ENCODE measurements at places on chromosomes 5 and 9.

GRCh38 chr5:126117044-126117443 is 306.2 kb upstream of the GRAMD2B start:
- no peaks in the 10 kb centered on the region for H3K27me3 ChIP-seq
- no peak overlapping the region for H3K27ac ChIP-seq
- DNase-seq, result no peak
- H3K4me1 ChIP-seq, result no peaks in the 10 kb centered on the region
- H3K36me3 ChIP-seq, result no peaks in the 10 kb centered on the region

DNA sequence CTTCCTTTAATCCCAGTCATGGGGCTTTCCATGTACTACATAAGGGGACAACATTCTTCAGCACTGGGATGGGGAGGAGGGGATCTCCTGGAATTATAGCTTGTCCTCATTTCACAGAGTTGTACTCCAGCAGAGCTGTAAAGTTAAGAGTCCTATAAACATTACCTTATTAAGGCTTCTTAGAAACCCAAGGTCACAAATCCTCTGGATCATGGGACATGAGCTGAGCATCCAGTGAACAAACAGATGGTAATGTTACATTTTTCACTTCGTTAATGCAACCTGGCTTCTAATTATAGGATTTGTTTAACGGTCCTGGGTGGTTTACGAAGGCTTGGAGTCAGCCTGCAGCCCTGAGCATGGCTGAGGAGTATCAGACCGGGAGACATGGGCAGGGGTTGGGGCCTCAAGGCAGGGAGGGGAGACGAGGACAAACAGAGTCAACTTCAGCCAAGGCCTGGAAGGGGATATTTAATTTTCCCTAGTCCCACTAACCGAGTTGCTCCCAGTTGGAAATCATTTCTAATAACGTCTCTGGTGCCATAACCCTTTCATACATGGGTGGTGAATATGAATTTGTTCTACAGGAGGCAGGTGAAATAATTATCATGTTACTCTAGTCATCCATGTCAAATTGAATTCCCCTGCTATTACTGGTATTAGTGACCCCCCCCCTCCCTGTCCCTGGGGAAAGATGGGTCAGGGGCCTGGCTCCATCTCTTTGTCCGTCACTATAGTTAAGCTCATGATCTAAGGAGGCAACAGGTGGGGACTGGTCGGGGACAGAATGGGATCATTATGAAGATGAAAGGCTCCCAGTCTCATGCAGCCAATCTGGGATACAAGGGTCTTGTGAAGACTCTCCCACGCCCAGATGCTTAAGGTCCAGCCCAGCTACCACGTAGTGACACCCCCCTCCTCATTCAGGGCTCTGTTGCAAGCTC is 10.7 kb upstream of the IL17B start:
- peaks cover 2% of the 10 kb centered on the region for H3K4me1 ChIP-seq
- peaks cover 5% of the 10 kb centered on the region for H3K27me3 ChIP-seq
- DNase-seq, result no peak
- no peak overlapping the region for H3K27ac ChIP-seq

- H3K36me3 ChIP-seq, result no peaks in the 10 kb centered on the region
- no peak overlapping the region for H3K27ac ChIP-seq
- H3K4me1 ChIP-seq, result no peaks in the 10 kb centered on the region
- H3K27me3 ChIP-seq, result peaks cover 10% of the 10 kb centered on the region
- no peak overlapping the region for H3K4me3 ChIP-seq
Measured at GRCh38 chr5:83523929-83524328, 52.4 kb downstream of the VCAN start.

- peak within 1 kb of the TSS; percentile 75 for H3K4me3 ChIP-seq
- H3K36me3 ChIP-seq, result no peaks in the 10 kb centered on the region
- no peak for DNase-seq
- H3K4me1 ChIP-seq, result peaks cover 24% of the 10 kb centered on the region
- peaks cover 7% of the 10 kb centered on the region for H3K27me3 ChIP-seq
Measured at GRCh38 chr9:136095070-136096058, at the start of gene NACC2. TSS of gene NACC2 (minus strand) at chr9:136095289. CDS start at chr9:136050521, 44,768 bp downstream.

- no peak overlapping the region for H3K27ac ChIP-seq
- H3K4me1 ChIP-seq, result no peaks in the 10 kb centered on the region
- no peaks in the 10 kb centered on the region for H3K36me3 ChIP-seq
- no peak for DNase-seq
- H3K4me3 ChIP-seq, result no peak overlapping the region
Measured at GRCh38 chr5:112384523-112384922, 34.6 kb downstream of the EPB41L4A start.

DNA sequence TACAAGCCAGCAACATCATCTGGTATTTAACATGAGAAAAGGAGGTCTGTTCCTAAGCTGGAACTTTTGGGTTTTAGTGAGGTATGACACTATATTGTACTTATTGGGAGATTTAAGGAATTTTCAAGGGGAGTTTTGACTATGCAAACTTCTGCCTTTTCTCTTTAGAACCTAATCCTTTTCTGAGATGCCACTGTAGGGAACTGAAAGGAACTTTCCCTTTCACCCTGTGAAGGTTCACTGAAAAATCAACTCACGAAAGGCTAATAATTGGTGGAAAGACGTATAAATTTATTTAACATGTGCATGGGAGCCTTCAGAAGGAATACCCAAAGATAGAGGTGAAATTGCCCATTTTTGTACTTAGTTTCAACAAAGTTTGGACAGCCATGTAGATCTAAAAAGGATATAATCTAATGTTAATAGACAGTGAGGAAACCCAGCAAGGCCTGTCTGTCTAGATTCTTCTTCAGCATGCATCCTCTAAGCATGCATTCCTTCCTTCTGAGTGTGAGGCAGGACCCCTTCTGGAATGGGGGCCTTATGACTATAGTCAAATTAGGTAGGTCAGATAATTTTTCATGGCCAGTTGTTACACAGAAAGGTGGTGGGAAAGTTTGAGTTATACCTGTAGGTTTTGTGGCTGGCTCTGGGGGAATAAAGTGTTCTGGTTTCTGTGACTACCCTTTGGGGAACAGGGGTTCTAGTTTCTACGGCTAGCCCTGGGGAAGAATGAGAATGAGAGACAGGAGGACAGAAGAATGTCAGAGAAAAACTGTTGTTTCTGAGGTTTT is 200.3 kb downstream of the C9orf152 start:
- no peak overlapping the region for H3K4me3 ChIP-seq
- H3K36me3 ChIP-seq, result peaks cover 7% of the 10 kb centered on the region
- H3K27me3 ChIP-seq, result peaks cover 12% of the 10 kb centered on the region
- peaks cover 13% of the 10 kb centered on the region for H3K4me1 ChIP-seq
